Fibroblast of skin of right biceps (primary cell): ENCODE measurements at places on chromosomes 2 and 18.
A peak's percentile ranks its signal among the peaks of the same experiment; 100 is the strongest.

GRCh38 chr2:240572141-240573031 is 4.1 kb downstream of the RNPEPL1 start:
- no peak for DNase-seq

- DNase-seq = no peak
Observed at GRCh38 chr2:96225016-96225533, 16.4 kb upstream of the STARD7 start.

GRCh38 chr2:31107591-31108300 is 30.5 kb downstream of the GALNT14 start:
- DNase-seq = peak; percentile 25

DNA sequence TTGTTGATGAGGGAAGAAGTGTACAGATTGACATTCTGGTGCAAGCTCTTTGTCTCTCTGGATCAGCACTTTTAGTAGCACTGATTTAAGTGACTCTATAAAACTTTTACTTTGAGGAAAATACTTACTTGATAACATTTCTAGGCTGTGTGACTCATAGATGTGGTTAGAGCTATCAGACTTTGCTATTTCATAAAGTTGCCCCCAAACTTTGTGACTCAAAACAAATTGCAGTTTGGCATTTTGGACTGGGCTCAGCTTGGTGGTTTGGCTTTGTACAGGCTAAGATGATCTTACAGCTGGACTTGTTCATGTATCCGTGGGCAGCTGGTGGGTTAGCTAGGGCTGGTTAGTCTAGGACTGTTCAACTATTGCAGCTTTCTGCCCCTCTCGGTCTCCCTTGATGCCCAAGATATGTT is 42.1 kb upstream of the GLS start:
- peak; percentile 91 for DNase-seq

GRCh38 chr2:102841107-102841840 is 79.4 kb downstream of the TMEM182 start:
- DNase-seq = peak; percentile 35

GRCh38 chr18:3985020-3985419 is 470.1 kb downstream of the DLGAP1 start:
- DNase-seq = no peak

DNA sequence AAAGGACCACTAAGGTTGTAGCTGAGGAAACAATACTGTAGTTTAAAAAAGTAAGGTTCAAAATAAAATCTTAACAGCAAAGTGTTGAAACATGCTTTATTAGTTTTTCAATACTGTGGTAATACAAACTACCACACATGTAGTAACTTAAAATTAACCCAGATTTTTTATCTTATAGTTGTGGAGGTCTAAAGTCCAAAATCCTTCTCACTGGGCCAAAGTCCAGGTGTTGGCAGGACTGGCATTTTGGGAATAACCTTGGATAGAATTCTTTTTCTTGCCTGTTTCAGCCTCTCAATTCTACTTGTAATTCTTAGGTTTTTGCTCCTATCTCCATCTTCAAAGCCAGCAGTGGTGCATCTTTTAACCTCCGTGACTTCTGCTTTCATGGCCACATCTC is 942.0 kb downstream of the TSN start:
- no peak for DNase-seq

DNA sequence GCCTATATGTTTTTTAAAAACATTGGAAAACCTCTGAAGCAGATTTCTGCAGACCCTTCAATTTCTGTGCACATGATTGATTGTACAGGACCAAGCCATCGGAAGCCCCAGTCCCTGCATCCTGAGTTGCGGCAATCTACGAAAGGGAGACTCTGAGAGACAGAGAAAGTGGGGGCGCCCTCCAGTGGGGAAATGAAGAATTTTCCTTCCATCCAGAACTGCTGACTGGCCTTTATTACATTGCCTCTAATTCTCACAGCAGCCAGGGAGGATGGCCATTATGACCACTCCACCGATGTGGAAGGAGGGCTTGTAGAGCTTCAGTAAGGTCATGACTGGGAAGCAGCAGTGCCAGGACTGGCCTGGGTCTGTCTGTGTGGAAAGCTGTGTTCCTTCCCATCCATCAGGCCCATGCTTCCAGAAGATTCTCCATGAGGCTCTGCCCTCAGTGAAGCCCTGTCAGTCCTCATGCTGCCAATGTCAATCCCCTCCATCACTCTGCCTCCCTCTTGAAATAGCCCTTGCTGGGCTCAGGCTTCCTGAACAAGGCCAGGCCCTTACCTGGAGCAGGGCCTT is 20.0 kb upstream of the RESP18 start:
- DNase-seq = peak; percentile 79

- DNase-seq = no peak
Observed at GRCh38 chr2:98576666-98577312, 31.5 kb downstream of the COA5 start.

- no peak for DNase-seq
Observed at GRCh38 chr2:101893681-101894381, 97.9 kb upstream of the IL1R2 start.

GRCh38 chr2:224711859-224712665 is 4.1 kb downstream of the CCDC195 start:
- peak; percentile 19 for DNase-seq

DNA sequence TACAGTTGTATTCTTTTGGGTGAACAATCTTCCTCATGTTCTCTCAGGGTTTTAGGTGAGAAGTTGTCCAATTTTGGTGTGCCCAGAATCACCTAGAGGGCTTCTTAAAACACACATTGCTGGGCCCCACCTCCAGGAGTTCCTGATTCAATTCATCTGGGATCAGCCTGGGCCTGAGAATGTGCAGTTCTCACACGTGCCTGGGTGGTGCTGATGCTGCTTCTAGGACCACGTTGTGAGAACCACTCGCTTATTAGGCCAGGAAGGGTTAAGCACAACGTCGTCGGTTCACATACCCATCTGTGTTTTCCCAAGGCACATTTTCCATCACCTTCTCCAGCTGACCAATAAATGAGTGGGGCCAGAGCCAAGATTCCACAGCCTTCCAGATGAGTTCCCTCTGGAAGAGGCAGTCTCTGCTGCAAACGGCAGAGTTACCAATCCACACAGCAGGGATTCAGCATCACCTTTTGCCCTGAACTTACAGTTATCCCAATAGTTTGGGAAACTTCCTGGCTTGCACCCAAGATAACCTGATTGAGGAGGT is 277.7 kb upstream of the HNRNPA3 start:
- DNase-seq = peak; percentile 3

GRCh38 chr2:49935449-49935848 is 781.1 kb upstream of the FSHR start:
- DNase-seq = no peak

GRCh38 chr2:150480971-150481830 is 6.3 kb downstream of the RND3 start:
- DNase-seq = no peak

DNA sequence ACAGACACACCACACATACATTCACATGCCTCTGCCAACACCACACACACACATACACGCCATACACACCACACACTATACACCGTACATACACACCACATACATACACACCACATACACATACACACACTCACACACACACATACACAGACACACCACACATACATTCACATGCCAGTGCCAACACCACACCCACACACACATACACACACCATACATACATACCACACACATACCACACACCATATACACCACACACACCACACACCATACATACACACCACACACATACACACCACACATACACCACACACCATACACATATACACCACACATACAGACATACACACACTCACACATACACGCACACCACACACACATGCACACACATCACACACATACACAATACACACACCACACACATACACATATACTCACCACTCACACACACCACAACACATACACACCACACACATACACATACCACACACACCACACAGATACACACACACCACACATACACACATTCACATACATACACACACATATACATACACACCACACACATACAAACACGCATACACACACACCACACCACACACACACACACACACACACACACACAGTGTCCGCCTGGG is 37.2 kb downstream of the MCFD2 start:
- DNase-seq = no peak

GRCh38 chr2:147293991-147294824 is 550.6 kb upstream of the ACVR2A start:
- no peak for DNase-seq

- no peak for DNase-seq
Observed at GRCh38 chr18:9079818-9080528, 22.5 kb upstream of the NDUFV2 start.

DNA sequence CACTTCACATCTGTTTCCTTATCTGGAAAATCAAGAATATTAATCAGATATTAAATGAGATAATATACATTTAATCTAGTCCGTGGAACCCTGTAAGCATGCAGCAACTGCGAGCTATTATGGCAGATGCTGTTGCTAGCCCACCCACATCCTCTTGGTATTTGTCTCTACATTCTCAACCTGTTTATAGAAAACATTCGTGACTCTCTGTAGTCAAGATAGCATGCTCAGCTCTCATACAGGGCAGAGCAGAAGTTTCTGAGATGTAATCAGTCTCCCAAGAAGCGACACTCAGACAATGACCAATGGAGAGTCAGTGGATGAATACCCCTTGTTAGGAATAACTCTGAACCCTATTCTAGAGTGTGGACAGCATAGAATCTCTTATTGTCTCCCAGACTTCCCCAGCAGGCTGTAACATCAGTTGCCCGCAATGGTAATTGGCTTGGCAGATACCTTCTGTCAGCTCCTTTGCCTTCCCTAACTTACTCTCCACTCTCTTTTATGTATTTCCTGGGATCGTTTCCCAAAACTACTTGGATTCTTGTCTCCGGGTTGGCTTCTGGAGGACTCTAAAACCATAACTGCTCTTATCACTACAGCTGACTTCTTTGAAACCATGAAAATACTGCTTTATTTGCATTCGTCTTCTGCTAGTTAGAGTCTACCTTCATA is 400.7 kb upstream of the TNP1 start:
- DNase-seq = no peak

DNA sequence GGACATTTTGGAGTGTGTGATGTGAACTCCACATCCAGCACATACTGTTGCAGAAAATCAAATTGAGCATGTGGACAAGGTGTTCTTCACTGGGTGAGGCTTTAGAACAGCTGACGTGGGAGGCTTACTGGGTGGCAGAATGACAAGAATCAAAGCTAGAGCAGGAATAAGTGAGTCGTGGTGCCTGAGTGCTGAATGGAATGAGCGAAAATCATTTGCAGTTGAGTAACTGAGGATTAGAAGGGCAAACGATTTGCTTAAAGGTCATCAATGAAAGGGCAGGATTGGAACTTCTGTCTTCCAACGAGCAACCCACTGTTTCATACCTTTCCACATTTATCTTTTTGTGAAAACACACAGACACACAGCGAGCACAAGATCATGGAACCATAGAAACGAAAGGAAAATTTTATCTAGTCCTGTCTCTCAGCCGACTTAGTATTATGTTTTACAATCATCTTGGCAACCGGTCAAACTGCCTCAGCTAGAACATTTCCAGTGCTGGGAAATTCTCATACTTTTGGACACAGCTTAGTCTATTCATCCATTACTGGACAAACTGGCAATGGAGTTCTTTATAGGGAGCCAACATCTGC is 7.2 kb upstream of the DAW1 start:
- DNase-seq = peak; percentile 37
